IMR-90 (cell line): ENCODE measurements at places on chromosomes 11 and 22. TPM values are rescaled to one million over a fixed set of nuclear protein-coding genes. Genes with fewer than 3 reads are reported as not detected.

DNA sequence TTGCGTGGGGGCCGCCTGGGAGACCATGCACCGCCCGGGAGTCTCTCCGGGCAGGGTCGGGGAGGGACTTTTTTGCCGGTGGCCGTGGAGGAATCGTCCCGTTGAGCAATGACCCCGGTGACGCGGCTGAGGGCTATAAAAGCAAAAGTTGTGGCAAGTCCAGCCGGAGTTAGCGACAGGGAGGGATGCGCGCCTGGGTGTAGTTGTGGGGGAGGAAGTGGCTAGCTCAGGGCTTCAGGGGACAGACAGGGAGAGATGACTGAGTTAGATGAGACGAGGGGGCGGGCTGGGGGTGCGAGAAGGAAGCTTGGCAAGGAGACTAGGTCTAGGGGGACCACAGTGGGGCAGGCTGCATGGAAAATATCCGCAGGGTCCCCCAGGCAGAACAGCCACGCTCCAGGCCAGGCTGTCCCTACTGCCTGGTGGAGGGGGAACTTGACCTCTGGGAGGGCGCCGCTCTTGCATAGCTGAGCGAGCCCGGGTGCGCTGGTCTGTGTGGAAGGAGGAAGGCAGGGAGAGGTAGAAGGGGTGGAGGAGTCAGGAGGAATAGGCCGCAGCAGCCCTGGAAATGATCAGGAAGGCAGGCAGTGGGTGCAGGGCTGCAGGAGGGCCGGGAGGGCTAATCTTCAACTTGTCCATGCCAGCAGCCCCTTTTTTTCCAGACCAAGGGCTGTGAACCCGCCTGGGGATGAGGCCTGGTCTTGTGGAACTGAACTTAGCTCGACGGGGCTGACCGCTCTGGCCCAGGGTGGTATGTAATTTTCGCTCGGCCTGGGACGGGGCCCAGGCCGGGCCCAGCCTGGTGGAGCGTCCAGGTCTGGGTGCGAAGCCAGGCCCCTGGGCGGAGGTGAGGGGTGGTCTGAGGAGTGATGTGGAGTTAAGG, at the start of gene NEAT1:
Gene NEAT1, plus strand, starts transcription at position 166 of the 883 bp plus-strand sequence.
- DNase-seq = peak; percentile 92

- DNase-seq = no peak
Measured at GRCh38 chr22:20490183-20490940, 5.2 kb downstream of the KLHL22 start.

DNA sequence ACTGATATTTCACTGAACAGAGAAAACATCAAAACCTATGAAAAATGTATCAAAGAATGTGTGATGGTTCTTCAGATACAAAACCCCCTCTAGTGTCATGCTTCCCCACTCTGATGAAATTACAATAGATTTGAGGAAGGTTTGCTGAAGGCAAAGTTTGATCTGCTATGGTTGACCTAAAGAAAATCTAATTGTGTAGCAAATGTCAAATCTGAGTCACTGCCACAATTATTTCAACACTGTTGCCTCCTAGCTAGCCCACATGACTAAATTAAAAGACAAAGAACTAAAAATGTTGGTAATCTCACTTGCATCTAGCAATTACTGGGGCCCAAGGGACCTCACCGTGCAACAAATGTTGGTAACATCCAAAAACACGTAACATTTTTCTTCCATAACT, 728.0 kb downstream of the DLG2 start:
- DNase-seq = no peak

- no peak for DNase-seq
Measured at GRCh38 chr11:19793326-19793725, 80.7 kb downstream of the NAV2 start.

GRCh38 chr11:211295-211694, 3.8 kb downstream of the RIC8A start:
- DNase-seq = no peak

- DNase-seq = no peak
Measured at GRCh38 chr22:26615149-26615548, 2.7 kb downstream of the CRYBB1 start.

- DNase-seq = no peak
Measured at GRCh38 chr11:82225930-82226329, 507.7 kb downstream of the FAM181B start.

DNA sequence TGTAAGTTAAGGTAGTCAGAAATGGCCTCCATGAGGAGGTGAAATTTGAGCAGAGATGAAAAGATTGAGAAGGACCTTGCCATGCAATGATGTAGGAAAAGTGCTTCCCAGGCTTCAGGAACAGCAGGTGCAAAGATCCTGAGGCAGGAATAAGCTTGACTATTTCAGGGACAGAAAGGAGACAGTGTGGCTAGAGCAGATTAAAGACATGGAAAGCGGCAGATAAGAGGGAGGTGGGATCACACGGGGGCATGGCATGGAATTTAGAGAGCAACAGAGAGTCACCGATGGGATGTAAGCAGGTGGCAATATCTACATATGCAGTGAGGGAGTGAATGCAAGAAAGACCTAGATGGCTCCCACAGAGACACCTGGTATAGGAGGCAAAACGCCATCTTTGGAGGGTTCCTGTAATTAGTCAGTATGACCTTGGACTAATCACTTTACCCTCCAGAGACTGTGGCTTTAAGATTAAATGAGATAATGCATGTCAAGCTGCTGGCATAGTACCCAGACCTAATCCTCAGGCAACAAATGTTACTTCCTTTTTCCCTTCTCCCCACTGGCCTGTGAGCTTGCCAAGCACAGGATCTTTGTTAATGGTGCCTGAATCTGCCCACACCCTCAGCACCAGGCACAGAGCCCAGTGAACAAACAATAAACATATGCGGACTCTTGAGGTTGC, 24.6 kb upstream of the ACER3 start:
- DNase-seq = peak; percentile 68

DNA sequence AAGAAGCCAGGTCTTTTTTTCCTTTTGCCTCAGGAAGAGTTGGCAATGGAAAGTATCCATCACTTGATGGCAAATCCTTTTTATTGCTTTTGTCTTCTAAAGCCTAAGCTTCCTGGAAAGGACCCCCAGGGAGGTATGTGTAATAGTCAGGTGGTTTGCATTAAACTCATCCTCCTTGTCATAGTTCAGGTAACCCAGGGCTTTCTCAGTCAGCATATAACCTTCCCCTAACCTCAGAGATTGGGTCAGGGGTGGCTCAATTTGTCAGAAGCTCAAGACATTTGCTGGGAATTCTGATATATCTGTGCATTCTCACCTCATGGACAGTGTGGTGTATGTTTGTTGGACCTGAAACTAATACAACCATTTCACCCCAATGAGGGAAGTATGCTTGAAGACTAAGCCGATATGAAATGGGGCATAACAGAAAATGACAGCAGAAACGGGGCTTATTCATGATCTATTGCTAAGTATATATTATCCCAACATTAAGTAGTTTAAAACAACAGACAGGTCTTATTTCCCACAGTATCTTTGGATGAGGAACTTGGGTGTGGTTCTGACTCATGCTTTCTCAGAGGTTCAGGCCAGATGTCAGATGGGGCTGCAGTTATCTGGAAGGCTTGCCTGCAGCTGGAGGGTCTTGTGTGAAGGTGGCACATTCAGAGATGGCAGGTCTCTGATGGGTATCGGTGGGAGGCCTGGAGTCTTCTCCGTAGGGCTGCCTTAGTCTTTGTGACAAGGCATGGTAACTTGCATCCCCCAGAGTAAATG, 135.8 kb upstream of the SPON1 start:
- no peak for DNase-seq

- DNase-seq = no peak
Measured at GRCh38 chr11:10676919-10677318, 16.6 kb downstream of the IRAG1 start.

- DNase-seq = peak; percentile 10
Measured at GRCh38 chr11:61472282-61472681, 36.3 kb upstream of the LRRC10B start.

DNA sequence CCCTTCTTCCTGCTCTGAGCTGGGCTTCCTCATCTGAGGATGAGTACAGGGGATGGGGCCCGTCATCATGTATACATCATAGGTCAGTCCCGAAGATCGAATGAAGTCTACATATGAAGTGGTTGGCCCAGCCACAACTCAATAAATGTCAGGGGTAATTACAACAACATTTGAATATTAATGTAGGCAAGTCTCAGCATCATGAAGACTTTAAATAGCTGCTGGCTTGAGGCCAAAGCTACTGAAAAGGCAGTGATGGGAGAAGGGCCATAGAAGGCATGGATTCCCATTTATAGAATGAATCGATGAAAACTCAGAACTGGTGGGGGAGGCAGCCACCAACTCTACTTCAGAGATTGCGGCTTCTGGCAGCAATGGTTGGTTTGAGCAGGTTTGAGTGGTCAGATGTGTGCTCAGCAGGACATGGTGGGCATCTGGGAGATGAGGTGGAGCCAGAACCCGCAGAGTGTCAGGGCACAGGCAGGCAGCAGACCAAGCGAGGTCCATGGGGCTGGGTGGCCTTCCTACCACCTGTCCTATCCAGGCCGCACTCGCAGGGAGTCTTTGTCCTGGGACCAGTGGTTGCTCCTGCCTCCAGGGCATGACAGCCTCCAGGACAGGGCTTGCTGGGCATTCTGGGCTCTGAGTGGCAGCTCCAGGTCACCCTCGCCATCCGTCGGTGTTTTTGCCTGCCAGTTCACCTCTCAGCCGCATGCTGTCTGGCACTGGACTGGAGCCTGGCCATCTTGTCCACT, 919.1 kb downstream of the TBC1D22A start:
- no peak for DNase-seq

GRCh38 chr11:59610289-59610688, 5.3 kb downstream of the OSBP start:
- DNase-seq = no peak

DNA sequence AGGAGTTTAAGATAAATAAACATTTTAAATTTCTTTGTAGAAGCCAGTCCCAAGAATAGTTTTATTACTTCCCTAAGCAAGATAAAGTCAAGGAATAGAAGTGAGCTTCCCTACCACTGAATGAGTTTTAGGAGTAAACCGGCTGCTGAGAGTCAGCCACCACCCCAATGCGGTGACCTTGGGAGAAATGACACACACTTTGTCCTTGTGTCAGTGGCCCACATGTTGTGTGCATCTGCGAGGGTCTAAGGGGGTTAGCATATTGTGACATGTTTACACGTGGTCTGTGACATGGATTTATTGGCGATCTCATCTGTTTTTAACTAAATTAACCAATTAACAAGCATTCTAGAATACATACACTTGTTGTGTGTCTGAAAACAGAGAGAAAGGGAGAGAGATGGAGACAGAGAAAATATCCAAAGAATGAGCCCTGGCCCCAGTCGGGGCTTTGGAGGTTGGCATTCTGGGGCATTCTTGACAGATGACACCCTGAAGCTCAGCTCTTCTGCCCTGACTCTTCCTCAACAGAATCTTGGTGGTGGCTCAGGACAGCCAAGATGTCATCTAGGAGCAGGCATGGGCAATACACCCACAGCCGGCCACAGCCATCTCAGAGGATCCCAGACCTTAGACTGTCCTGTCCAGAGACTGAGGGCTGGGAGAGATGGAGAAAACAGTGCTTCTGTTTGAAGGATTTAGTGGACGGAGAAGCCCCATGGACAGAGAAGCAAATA, 29.7 kb upstream of the TMPRSS4 start:
- no peak for DNase-seq

DNA sequence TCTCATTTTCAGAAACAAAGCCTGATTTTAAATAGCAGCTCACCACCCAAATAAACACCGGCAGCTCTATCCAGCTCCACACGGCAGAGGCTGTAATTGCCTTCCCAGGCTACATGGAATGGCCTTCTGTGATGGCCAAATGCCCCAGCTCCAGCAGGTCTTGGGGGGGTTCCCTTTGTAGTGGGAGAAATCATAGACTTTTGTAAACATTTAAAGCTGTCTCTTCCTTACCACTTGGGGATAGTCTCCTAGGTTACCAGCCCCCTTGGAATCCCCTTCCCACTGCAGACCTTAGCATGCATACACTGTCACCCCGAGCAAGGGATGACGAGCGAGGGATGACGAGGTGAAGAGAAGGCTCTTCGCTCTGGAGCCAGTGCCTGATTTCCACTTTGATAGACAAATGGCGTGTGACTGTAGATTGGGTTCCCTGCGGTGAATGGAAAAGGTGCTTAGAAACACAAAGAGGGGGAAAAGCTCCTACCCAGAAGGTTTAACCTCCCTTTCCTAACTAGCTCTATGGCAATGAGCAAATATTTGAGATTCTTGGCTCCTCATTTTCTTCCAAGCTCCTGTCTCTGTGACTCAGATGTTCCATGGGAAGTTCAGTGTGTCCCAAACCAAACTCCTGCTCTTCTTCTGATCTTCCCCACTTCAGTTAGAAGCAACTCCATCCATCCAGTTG, 108.0 kb upstream of the CADM1 start:
- peak; percentile 50 for DNase-seq

- DNase-seq = peak; percentile 99
Measured at GRCh38 chr11:96306933-96307775, 35.8 kb downstream of the MAML2 start.

DNA sequence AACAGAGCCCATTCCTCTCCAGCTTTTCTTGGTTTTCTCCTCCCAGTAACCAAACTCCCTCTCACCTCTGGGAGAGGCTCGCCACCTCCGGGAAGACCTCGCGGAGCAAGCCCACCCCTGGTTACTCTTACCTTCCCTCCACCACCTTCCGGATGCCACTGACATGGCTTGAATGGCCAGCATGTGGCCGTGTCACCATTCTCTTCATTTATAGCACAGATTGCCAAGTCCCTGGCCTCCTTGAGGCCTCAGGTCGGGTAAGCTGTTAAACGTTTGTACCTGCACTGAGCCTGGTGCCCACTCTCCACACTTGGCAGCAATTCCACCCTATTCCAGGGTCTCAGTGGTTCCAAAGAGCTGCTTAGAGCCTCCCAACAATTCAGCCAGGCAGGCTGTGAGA, 8.0 kb upstream of the FXYD2 start:
- no peak for DNase-seq

- DNase-seq = no peak
Measured at GRCh38 chr11:76984743-76985142, 49.5 kb upstream of the B3GNT6 start.

DNA sequence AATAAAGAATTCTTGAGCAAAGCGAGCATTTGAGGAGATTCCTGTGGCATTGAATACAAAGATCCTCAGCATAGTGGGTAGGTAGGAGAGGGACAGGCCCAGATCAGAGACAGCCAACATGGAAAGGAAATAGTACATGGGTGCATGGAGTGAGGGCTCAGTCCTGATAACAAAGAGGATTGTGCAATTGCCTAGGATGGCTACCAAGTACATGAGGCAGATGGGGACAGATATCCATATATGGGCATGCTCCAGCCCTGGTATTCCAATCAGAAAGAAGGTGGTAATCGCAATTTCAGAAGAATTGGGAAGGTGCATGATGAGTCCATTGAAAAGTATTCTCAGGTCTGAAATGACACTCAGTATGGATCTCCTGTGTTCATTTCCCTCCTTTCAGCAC, 8.6 kb downstream of the OR51T1 start:
- DNase-seq = peak; percentile 2

GRCh38 chr11:88475991-88476418, 138.5 kb upstream of the CTSC start:
- peak; percentile 66 for DNase-seq

Gene MIAT
- total RNA-seq = 0.54 and 1.1 TPM in 2 replicates

Gene IGSF9B
- under 0.01 TPM in 1 of 2 replicates, not detected in the other for total RNA-seq

Gene GSTT2B
- total RNA-seq = 13.1 and 15.1 TPM in 2 replicates

Gene TPBGL
- total RNA-seq = not detected in 2 replicates

Gene WBP2NL
- total RNA-seq = not detected in 2 replicates

Gene PDE2A
- total RNA-seq = not detected in 2 replicates

Gene KLHL35
- 1.4 and 1.6 TPM in 2 replicates for total RNA-seq

Gene PPP2R5B
- 6.4 and 6.5 TPM in 2 replicates for total RNA-seq

Gene OR52E8
- total RNA-seq = not detected in 2 replicates

Gene FXYD2
- total RNA-seq = not detected in 2 replicates

Gene DSCAML1
- total RNA-seq = not detected in 2 replicates

Gene MRGPRE
- not detected in 2 replicates for total RNA-seq

Gene SCGB2A2
- total RNA-seq = not detected in 2 replicates
